GM23248 (cell line): ENCODE measurements at places on chromosomes 1 and 21. TPM values are rescaled to one million over a fixed set of nuclear protein-coding genes. Genes with fewer than 3 reads are reported as not detected.

C8B gene
- not detected in 2 replicates for total RNA-seq

CLDN17 gene
- total RNA-seq: not detected in 2 replicates

HNRNPCL1 gene
- total RNA-seq: not detected in 2 replicates

- no peaks in the 10 kb centered on the region for H3K36me3 ChIP-seq
- DNase-seq: peak; percentile 64
- H3K27ac ChIP-seq: no peak overlapping the region
- H3K27me3 ChIP-seq: no peaks in the 10 kb centered on the region
These were observed 245.1 kb downstream of the PTBP2 start for GRCh38 chr1:96966536-96967138.

GRCh38 chr1:70334436-70334835 is 20.1 kb downstream of the ANKRD13C start:
- H3K36me3 ChIP-seq: 0 out of 2 replicates have a peak, but pooled peaks cover 3% of the 10 kb centered on the region
- H3K27ac ChIP-seq: no peak overlapping the region
- H3K4me3 ChIP-seq: no peak overlapping the region
- 0 out of 2 replicates have a peak, but pooled peaks cover 3% of the 10 kb centered on the region for H3K4me1 ChIP-seq
- no peaks in the 10 kb centered on the region for H3K27me3 ChIP-seq
